ENCODE measurements at places on chromosomes 12 and 14.

- peak overlapping the region; percentile 64 for H3K4me3 ChIP-seq
- peaks cover 13% of the 10 kb centered on the region for H3K36me3 ChIP-seq
- peaks cover 50% of the 10 kb centered on the region for H3K4me1 ChIP-seq
- no peaks in the 10 kb centered on the region for H3K27me3 ChIP-seq
- peak; percentile 83 for DNase-seq
These were observed 4.5 kb upstream of the SETD1B start for GRCh38 chr12:121799156-121799841.

GRCh38 chr12:57451233-57451778 is 3.8 kb upstream of the INHBE start:
- no peak for DNase-seq
- no peak overlapping the region for H3K4me3 ChIP-seq
- H3K27ac ChIP-seq, result no peak overlapping the region

DNA sequence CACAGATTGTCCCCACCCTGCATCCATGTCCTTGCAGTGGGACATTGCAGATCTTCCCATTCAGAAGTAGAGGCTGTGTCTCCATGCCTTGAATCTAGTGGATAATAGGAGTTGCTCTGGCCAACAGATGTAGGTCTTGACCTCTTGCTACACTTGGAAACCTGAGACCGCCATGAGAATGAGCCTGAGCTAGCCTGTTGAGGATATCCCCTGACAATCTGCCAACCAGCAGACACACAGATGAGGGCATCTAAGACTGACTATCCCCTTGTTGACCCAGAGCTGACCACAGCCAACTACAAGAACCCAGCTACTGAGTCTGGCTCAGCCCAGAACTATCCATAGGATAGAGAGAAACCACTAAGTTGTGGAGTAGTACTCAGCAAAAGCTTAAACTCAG is 161.1 kb upstream of the NOS1 start:
- H3K27ac ChIP-seq, result no peak overlapping the region
- no peak overlapping the region for H3K4me3 ChIP-seq
- no peaks in the 10 kb centered on the region for H3K4me1 ChIP-seq
- H3K27me3 ChIP-seq, result peaks cover 4% of the 10 kb centered on the region
- no peaks in the 10 kb centered on the region for H3K36me3 ChIP-seq

GRCh38 chr12:92844151-92844763 is 84.8 kb downstream of the EEA1 start:
- no peak for DNase-seq
- no peaks in the 10 kb centered on the region for H3K36me3 ChIP-seq
- no peak overlapping the region for H3K4me3 ChIP-seq
- H3K27ac ChIP-seq, result no peak overlapping the region
- no peaks in the 10 kb centered on the region for H3K27me3 ChIP-seq

DNA sequence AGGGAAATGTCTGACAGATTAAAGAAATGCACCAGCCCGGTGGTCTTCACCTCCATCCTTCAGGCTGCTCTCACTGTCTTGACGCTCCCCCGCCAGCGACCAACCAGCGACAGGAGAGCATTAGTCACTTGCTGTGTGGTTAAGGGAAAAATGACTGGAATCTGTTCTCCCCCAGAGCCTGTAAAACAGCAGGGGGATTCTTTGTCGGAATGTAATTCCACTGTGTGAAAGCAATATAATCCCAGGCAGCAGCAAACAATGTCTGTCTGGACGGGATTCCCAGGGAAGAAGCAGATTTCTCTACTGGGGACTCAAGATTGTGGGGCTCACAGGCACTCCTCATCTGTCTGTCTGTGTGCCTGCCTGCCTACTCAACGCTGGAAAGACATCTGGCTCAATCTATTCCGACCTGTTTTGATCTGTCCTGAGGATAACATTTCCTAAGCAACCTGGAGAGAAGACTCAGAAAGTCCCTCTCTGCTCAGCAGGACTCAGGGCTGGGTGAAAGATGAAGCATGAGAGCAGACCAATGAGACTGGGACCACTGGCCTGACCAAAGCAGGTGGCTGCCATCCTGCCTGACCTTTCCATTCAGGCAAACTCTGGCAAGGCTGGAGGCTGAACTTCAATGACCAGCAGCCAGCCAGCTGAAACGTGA is 54.6 kb downstream of the NUAK1 start:
- peaks cover 7% of the 10 kb centered on the region for H3K4me1 ChIP-seq
- H3K36me3 ChIP-seq, result peaks cover 46% of the 10 kb centered on the region
- H3K27me3 ChIP-seq, result no peaks in the 10 kb centered on the region
- DNase-seq, result no peak
- no peak overlapping the region for H3K4me3 ChIP-seq

- DNase-seq, result no peak
- no peak overlapping the region for H3K4me3 ChIP-seq
- no peak overlapping the region for H3K27ac ChIP-seq
- H3K36me3 ChIP-seq, result no peaks in the 10 kb centered on the region
These were observed 48.4 kb downstream of the ETV6 start for GRCh38 chr12:11697670-11698387.

DNA sequence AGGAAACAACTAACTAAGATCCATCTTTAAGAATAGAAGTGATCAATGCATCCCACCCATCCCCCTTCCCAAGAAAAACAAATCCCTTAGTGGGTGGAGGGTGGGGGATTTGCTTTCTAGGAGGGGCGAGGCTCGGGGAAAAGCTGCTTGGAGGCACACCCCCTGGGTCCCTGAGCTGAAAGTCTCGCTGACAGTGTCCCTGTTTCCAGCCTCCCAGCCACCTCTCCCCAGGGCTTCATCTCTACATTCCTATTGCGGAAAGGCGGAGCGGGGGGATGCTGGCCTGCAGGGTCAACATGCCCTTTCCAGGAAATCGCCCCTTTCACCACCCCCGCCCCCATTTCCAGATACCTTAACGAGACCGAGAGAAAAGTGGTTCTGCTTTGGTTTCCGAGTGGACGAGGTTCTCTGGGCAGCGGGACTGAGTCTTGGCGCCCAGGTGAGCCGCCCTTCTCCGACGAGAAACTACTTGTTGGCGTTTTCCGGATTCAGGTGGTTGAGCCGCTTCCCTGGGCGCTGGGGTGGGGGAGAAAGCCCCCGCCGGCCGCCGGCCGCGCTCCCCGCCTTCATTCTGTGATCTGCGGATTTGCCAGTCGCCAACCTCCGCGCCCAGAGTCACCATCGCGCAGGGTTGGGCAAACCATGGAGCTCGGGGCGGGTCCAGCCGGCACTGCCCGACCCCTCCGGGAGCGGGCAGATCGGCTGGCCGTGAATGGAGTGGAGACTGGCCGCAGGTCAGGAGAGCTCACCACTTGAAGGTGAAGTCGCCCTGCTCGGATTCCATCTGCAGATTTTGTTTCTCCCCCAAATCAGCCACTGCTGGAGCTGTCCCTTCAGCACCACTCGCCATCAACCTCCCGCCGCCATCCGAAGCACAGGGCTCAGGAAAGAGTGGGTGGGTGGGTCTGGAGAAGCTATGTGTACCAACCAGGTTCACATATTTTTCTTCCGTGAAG is 505 bp downstream of the KCNC2 start:
- DNase-seq, result no peak
- no peak overlapping the region for H3K4me3 ChIP-seq
- H3K4me1 ChIP-seq, result peaks cover 9% of the 10 kb centered on the region
- H3K36me3 ChIP-seq, result no peaks in the 10 kb centered on the region
- H3K27ac ChIP-seq, result no peak overlapping the region

DNA sequence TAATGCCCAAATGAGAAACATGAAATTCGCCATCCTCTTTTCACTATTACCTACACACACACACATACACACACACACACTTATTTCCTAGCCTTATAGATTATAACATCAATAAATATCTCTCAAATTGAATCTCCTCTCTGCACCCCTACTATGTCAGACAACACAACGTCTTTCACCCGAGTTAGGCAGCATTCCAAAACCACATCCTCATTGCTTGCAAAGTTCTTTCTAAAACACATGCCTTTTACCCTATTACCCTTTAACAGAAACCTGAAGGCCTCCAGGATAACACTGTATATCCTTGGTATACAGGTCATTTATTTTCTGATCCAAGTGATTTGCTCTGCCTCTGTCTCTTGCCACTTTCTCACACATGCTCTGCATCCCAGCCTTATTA is 56.3 kb downstream of the KCNH5 start:
- no peaks in the 10 kb centered on the region for H3K36me3 ChIP-seq
- peaks cover 2% of the 10 kb centered on the region for H3K27me3 ChIP-seq
- H3K4me3 ChIP-seq, result no peak overlapping the region
- no peak for DNase-seq
- no peaks in the 10 kb centered on the region for H3K4me1 ChIP-seq
- H3K27ac ChIP-seq, result no peak overlapping the region

- no peak overlapping the region for H3K4me3 ChIP-seq
- H3K36me3 ChIP-seq, result no peaks in the 10 kb centered on the region
- no peaks in the 10 kb centered on the region for H3K27me3 ChIP-seq
- no peak overlapping the region for H3K27ac ChIP-seq
- no peak for DNase-seq
These were observed 198.9 kb upstream of the MDGA2 start for GRCh38 chr14:47874350-47874749.

DNA sequence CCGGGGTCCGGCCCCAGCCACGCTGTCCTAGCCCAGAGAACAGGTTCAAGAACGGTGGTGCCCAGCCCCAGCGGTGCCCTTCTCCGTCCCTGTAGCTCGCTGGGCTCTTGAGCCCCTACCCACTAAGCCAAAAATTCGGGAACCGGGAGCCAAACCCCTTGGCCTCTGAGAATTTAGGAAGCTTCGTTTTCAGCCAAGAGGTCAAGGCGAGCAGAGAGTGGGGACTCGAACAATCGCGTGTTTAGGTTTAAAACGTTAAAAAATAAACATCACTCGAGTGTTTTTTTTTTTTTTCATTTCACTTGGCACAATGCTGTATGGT is 6.2 kb downstream of the SIX1 start:
- peaks cover 45% of the 10 kb centered on the region for H3K4me1 ChIP-seq
- no peak overlapping the region for H3K27ac ChIP-seq
- no peak for DNase-seq
- peaks cover 100% of the 10 kb centered on the region for H3K27me3 ChIP-seq

DNA sequence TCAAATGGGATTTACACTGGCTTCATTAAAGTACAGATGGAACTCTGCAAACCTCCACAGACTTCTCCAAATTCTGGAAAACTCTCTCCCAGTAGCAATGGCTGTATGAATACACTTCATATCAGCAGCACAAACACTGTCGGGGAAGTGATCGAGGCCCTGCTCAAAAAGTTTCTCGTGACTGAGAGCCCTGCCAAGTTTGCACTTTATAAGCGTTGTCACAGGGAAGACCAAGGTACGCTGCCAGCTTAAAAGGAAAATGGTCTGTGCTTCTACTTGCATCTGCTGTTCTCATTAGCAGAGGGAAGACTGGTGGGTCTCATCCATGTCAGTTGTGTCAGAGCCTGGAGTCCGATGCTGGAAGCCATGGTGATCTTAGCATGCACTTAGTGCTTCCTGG is 71.0 kb downstream of the GNS start:
- peak overlapping the region; percentile 54 for H3K27ac ChIP-seq
- H3K4me3 ChIP-seq, result no peak overlapping the region
- H3K36me3 ChIP-seq, result peaks cover 33% of the 10 kb centered on the region

GRCh38 chr14:95516554-95517181 is at the start of gene SYNE3:
TSS of gene SYNE3 (minus strand) at chr14:95516650. CDS start at chr14:95475821, 40,829 bp downstream.
- DNase-seq, result peak; percentile 88
- H3K4me3 ChIP-seq, result peak within 1 kb of the TSS; percentile 71
- H3K27ac ChIP-seq, result peak within 1 kb of the TSS; percentile 92
- peaks cover 67% of the 10 kb centered on the region for H3K4me1 ChIP-seq
- no peaks in the 10 kb centered on the region for H3K27me3 ChIP-seq
- no peaks in the 10 kb centered on the region for H3K36me3 ChIP-seq

GRCh38 chr12:58314610-58315009 is 373.2 kb downstream of the ATP23 start:
- no peak overlapping the region for H3K4me3 ChIP-seq
- no peaks in the 10 kb centered on the region for H3K36me3 ChIP-seq
- no peak for DNase-seq
- no peaks in the 10 kb centered on the region for H3K27me3 ChIP-seq
